T-cell (primary cell): ENCODE measurements at places on chromosomes 4 and X. TPM values are rescaled to one million over a fixed set of nuclear protein-coding genes. Genes with fewer than 3 reads are reported as not detected.
A peak's percentile ranks its signal among the peaks of the same experiment; 100 is the strongest.

DNA sequence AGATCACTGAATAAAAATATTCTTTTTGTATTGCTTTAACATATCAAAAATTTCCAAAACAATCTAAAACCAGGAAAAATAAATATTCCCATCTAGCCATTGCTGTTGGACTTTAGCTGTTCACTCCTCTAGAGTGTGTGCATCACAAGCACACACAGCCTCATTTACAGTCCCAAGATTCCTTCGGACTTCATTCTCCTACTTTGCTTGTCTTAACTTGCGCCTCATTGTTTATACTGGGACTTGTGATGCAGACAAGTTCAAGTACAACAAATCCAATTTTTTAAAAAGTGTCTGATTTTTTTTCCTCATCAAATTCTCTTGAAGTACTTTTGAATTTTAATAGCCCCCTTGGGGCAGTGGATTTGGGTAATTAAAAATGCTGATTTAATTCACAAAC is 55.6 kb downstream of the TLL1 start:
- no peak overlapping the region for H3K4me3 ChIP-seq
- no peak for DNase-seq
- H3K4me1 ChIP-seq, result no peaks in the 10 kb centered on the region
- H3K27me3 ChIP-seq, result no peaks in the 10 kb centered on the region

DNA sequence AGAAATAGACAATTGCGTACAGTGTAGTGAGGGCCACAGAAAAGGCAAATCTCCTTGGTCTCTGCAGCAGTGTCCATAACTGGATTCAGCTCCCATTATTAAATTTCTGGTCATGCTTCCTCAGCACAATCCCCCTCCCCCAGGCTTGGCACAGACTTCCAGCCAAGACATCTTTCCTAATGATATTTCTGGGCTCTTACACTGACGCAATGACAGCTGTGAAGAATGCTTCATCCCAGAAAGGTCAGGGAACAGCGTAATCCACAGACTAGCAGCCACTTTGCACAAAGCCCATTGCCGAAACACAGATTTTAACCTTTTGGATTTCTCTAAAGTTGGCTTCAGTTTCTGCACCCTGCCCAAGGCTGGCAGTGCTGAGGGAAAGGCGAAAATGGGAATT is 597.6 kb upstream of the CPEB2 start:
- no peak overlapping the region for H3K27ac ChIP-seq
- no peaks in the 10 kb centered on the region for H3K36me3 ChIP-seq
- H3K4me1 ChIP-seq, result no peaks in the 10 kb centered on the region
- no peaks in the 10 kb centered on the region for H3K27me3 ChIP-seq
- DNase-seq, result no peak
- H3K4me3 ChIP-seq, result no peak overlapping the region

GRCh38 chr4:141636771-141637460 is 533 bp downstream of the IL15 start:
- H3K4me1 ChIP-seq, result peaks cover 14% of the 10 kb centered on the region
- no peaks in the 10 kb centered on the region for H3K36me3 ChIP-seq
- DNase-seq, result peak; percentile 4
- peak overlapping the region; percentile 85 for H3K4me3 ChIP-seq
- H3K27ac ChIP-seq, result peak overlapping the region; percentile 33

DNA sequence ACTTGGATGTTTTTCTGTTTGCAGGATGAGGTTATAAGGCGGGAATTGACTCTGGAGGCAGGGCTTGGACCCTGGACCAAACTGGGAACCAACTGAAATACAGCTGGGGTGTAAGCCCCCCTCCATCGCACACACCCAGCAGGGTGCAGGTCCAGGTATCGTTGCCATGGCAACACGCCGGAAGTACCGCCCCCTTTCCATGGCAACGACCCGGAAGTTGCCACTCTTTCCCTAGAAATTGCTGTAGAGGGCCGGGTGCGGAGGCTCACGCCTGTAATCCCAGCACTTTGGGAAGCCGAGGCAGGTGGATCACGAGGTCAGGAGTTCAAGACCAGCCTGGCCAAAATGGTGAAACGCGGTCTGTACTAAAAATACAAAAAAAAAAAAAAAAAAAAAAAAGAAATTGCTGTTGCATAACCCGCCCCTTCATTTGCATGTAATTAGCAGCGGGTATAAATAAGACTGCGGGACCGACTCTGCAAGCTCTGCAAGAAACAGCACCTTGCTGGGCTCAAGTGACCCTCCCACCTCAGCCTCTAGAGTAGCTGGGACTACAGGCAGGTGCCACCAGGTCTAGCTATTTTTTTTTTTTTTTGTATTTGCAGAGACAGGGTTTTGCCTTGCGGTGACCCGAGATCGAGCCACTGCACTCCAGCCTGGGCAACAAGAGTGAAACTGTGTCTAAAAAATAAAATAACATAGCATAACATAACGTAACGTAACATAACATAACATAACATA is 139.6 kb downstream of the CRLF2 start:
- H3K4me1 ChIP-seq, result peaks cover 3% of the 10 kb centered on the region
- DNase-seq, result no peak
- H3K36me3 ChIP-seq, result no peaks in the 10 kb centered on the region
- H3K4me3 ChIP-seq, result no peak overlapping the region
- no peak overlapping the region for H3K27ac ChIP-seq

DNA sequence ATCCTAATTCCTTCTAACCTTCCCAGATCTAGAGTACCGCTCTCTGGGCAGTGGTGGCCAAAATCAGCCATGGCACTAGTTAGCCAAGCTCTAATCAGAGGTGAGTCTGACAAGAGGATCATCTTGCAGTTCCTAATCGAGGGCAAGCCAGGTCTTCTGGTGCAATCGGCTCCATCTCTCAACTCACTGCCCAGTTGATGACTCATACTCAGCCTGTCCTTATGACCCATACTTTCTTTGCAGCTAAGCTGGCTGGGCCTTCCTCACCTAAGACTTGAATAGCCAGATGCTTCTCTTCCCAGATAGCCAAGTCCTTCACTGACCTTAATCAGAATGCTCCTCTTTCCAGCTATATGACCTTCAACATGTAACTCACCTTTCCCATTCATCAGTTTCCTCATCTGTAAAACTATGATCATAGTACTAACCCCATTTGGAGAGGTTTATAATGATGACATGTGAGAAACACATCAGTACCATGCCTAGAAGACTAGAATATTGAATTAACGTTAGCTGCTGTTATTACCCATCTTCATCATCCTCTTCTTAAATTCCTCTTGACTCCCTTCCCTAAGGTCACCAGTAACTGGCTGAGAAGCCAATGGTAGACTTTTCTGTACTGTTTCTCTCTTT is 57.1 kb downstream of the RELL1 start:
- no peak for DNase-seq
- no peak overlapping the region for H3K27ac ChIP-seq
- H3K27me3 ChIP-seq, result no peaks in the 10 kb centered on the region
- no peak overlapping the region for H3K4me3 ChIP-seq
- no peaks in the 10 kb centered on the region for H3K4me1 ChIP-seq

- H3K27me3 ChIP-seq, result peaks cover 3% of the 10 kb centered on the region
- H3K27ac ChIP-seq, result no peak overlapping the region
- no peak overlapping the region for H3K4me3 ChIP-seq
- no peaks in the 10 kb centered on the region for H3K4me1 ChIP-seq
These were observed 87.0 kb upstream of the SCOC start for GRCh38 chr4:140286456-140286855.

DNA sequence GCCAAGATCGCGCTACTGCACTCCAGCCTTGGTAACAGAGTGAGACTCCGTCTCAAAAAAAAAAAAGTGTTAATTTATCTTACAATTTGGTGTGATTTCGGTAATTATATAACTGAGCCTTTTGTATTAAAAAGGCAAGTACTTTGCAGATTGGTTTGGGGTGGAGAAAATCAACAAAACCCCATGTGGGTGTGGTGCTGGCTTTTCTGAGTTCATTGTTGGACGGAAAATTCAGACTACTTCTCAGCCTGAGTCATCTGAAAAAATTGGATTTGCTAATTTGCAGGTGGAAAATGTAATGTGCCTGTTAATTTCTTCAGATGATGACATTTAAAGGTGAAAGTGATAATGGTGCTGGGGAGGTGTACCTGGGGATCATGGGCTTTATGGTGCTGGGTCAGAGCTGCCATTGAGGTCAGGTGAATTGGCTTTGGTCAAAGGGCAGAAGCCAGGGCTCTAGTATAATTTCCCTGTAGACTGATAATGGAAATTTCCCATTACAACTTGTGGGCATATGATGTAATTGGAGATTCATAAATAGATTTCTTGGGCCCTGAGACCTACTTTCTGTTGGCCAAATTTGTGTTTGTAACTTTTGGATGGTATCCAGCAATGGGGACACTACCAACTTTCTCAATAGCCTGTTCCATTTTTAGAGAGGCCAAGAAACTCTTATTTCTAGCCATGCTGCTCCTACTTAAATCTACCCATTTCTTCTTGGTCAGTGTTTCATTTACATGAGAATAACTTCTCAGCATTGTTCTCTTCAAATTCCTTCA is 74.3 kb upstream of the TEX13D start:
- H3K4me3 ChIP-seq, result no peak overlapping the region
- H3K4me1 ChIP-seq, result no peaks in the 10 kb centered on the region
- H3K27ac ChIP-seq, result no peak overlapping the region

DNA sequence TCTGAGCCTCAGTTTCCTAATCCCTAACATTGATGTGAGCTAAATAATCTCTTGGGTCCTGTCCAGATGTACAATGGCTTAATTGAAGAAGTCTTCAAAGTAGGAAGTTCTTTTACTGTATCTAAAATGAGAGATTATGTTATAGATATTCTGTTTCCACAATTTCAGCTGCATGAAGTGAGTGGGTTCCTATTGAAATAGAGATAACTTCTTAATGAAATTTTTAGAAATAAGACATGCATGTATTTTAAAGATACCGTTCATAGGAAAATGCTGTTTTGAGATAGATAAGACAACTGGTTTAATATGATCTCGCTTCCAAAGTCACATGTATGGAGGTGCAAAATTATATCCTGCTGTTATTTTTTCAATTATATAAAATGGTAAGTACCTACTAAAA is 71.9 kb downstream of the CLDN22 start:
- no peak for DNase-seq
- no peaks in the 10 kb centered on the region for H3K36me3 ChIP-seq
- H3K27ac ChIP-seq, result no peak overlapping the region

DNA sequence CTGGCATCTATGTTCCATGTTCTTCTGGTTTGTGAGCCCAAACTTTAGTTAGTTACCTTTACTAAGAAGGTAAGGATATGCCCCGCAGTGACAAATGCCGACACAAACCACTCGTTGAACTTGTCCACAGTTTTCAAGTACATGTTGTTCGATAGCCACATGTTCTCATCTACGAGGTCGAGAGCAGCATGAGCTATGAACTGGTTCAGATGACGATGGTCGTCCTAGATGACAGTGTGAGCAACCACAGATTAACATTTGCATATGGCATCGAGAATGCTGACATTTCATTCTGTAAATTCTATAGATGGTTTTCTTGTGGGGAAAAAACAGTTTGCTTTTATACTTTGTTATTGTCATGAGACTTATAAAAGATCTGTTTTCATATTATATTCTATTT is 18.0 kb downstream of the TRAPPC2 start:
- H3K27me3 ChIP-seq, result no peaks in the 10 kb centered on the region
- H3K36me3 ChIP-seq, result peaks cover 18% of the 10 kb centered on the region
- peaks cover 35% of the 10 kb centered on the region for H3K4me1 ChIP-seq
- peak; percentile 6 for DNase-seq
- peak overlapping the region; percentile 72 for H3K27ac ChIP-seq
- H3K4me3 ChIP-seq, result no peak overlapping the region

GRCh38 chr4:11632025-11632424 is 203.3 kb upstream of the HS3ST1 start:
- H3K27me3 ChIP-seq, result no peaks in the 10 kb centered on the region
- H3K4me1 ChIP-seq, result no peaks in the 10 kb centered on the region
- no peaks in the 10 kb centered on the region for H3K36me3 ChIP-seq
- H3K27ac ChIP-seq, result no peak overlapping the region
- DNase-seq, result no peak

GRCh38 chr4:73315091-73315490 is 56.5 kb upstream of the ANKRD17 start:
- no peaks in the 10 kb centered on the region for H3K4me1 ChIP-seq
- no peaks in the 10 kb centered on the region for H3K36me3 ChIP-seq
- no peaks in the 10 kb centered on the region for H3K27me3 ChIP-seq
- no peak overlapping the region for H3K4me3 ChIP-seq
- no peak for DNase-seq

DNA sequence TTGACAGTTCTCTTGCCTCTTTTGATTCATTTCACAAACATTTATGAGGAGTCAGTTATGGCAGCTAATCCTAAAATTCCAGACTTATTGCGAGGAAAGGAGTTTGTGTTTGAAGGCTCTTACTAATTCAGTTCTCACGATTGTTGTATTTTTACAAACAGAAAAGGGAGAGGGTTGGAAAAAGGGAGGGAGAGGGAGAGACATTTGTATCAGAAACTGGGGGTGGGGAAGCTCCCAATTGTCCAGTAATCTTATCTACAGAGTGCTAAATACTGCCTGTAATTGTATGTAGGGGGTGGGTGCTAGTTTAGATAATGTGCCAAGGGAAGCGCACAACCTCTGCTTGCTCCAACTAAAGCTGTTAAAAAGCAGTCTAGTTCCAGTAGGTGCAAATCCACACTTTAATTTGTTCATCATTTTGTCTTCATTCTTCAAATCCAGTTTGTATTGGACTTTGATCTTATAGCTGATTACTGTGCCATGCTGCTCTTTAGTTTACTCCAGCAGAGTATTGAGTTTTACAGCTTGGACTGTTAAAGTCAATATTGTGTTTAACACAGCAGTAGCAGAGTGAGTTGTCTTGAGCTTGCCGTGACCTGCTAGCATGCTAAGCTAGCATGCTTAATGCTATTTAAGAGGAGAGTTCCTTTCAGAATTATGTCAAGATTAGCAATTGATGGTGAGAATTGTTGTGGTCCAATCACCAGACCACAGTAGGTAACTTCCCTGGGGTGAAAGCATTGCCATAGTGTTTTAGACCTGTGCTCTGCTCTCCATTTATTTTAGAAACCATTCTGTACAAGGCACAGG is 13.9 kb downstream of the FNIP2 start:
- H3K27ac ChIP-seq, result no peak overlapping the region
- peaks cover under 1% of the 10 kb centered on the region for H3K4me1 ChIP-seq
- DNase-seq, result no peak

Gene TCEAL2
- total RNA-seq, result 1.3 TPM

Gene TRO
- total RNA-seq, result 1.9 TPM

Gene CENPI
- 0.95 TPM for total RNA-seq

Gene FHIP1A
- 1.2 TPM for total RNA-seq

Gene ADH1A
- total RNA-seq, result not detected

Gene ANKRD50
- total RNA-seq, result 0.30 TPM

Gene HTN1
- not detected for total RNA-seq
